ENCODE measurements at places on chromosomes 7 and 10.

DNA sequence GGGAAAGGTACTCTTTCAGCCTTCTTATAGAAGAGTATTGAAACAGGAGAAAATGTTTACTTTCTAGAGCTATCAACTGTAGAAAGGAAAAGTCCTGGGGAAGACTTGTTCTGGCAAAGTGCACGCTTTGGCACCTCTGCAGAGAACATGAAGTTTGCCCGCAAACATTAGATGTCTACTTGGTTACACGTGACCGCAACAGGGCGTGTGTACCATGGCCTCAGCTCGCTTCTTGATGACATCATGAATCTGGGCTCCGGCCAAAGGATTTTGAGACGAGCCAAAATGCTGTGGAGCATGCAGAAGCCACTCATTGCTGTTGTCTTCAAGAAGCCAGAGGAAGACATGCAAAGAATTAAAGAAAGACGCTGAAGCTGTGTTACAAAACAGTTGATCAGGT, 8.6 kb upstream of the TAS2R60 start:
- no peak for DNase-seq

DNA sequence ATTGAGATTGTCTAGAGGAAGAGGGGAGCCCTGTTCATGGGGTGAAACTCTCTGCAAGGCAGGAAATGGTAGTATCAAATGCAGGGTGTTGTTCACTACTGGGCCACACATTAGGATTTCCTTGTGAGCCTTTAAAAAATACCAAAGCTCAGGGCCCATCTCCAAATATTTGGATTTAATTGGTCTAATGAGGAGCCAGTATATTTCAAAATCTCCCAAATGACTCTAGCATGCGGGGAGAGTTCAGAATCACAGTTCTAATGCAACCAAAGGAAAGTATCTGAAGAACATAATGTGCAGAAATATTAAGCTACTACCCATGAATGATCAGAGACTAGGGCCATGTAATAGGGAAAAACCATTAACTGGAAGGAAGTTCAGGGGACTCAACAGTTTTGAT, 27.3 kb downstream of the JCAD start:
- no peak for DNase-seq

DNA sequence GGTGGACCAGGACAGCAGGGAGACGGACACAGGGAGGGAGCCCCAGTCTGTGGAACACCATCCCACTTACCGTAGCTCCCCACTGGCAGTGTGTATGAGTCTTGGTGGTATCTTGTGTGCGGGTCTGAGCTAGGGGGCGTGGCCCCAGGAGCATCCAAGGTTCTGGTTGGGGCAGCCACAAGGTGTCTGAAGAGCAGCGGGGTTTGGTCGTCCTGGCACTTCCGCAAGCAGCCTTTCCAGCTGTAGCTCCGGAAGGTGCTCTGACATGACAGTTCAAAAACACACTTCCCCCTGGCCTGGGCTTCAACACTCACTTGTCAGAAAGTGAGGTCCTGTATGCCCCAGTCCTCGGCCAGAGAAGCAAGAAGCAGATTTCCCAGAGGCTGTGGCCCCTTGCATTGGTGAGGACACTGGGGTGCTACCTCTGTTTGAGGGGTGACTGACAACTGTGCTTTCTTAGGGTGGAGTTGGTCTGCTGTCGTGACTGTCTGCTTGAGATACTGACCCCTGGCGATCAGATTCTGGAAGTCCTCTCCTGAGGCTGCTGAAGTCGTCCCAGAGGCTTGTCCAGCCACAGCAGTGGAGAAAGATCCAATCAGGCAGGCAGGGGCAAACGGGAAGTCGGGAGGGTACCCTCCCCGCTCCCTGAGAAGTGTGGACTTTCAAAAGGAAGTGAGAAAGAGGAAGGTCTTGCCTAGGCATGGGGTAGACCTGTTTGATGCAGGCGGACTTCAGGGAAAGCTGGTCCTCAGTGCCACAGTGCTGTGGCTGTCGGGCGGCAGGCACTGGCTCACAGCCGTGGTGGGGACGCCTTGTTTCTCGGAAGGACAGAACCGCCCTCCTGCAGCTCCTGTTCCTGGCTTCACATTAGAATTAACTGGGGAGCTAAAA, 51.4 kb upstream of the PFKFB3 start:
- DNase-seq: no peak

DNA sequence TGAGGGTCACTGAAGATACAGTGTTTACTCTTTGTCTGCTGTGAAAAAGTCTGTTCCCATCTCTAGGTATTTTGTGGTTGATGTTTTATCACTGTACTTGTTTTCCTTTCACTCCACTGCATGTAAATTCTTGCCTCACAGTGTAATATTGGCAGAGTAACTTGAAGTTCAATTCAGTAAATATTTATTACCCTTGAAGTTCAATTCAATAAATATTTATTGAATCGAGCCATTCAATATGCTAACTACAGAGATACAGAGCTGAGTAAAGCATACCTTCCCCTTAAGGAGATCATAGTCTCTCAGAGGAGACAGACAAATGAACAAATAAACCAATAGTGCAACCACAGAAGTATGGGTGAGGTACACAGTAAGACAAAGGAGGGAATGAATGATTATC, 9.2 kb downstream of the NUDT13 start:
- no peak for DNase-seq

DNA sequence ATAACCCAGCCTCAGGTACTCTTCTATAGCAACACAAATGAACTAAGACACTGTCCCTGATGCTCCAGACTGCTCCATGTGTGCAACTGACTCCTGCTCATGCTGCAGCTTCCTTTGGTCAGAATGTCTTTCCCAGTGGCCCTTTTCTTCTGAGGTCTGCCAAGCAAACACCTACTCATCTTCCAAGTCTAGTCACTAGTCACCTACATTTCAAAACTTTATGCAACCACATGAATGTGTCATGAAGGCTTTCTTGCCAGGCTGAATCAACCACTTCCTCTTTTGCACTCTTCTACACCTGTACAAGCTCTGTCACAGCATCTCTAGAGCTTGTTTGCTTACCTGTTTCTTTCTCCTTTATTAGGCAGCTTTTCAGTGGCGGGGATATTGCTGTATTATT, 75.8 kb downstream of the LSMEM1 start:
- DNase-seq: no peak

GRCh38 chr7:29606830-29607229, 43.2 kb downstream of the PRR15 start:
- no peak for DNase-seq
